Stomach (tissue), 19 donors: ENCODE measurements at places on chromosomes 1 and 21.

DNA sequence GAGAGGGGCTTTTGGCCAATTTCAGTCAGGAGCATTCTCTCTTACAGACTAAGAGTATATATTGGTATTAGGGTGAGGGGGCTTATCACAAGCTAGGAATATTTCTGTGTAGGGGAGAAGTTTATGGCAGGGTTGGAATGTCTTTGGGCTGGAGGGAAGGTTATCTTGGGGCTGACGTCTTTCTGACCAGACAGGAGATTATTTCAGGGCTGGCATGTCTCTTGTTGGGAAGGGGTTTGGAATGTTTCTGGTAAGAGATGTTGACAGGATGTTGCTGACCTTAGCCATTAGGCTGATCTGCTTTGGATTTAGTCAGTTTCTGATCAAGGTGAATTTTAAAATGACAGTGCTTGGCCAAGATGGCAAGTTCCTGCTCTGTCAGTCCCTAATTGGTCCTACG is 17.8 kb upstream of the HSD3B1 start:
- DNase-seq, result no peak
- H3K4me1 ChIP-seq, result no peaks in the 10 kb centered on the region
- no peaks in the 10 kb centered on the region for H3K36me3 ChIP-seq
- H3K27ac ChIP-seq, result no peak overlapping the region
- H3K4me3 ChIP-seq, result no peak overlapping the region
- H3K27me3 ChIP-seq, result no peaks in the 10 kb centered on the region

DNA sequence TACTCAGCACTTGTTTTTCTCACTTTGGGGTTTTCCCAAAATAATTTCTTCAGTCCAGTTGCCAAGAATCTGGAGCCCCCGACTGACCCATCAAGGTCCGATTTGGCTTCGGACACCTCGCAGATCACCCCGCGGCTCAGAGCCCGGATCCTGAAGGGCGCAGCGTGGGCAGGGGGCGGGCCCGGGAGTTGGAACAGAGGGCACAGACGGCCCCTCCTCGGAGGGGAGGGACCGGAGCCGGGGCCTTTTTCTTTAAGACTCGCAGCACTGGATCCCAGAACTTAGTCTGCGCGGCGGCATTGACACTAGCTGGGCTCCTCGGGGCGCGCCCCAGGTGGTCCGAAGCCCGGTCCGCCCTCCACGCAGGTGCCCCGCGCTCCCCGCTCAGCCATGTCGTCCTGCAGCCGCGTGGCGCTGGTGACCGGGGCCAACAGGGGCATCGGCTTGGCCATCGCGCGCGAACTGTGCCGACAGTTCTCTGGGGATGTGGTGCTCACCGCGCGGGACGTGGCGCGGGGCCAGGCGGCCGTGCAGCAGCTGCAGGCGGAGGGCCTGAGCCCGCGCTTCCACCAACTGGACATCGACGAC is at the start of gene CBR3:
CBR3 (plus strand) TSS at position 277 of the 588 bp plus-strand sequence; CDS start at position 391, 114 bp downstream.
- H3K4me3 ChIP-seq, result peak within 1 kb of the TSS; percentile 74
- H3K4me1 ChIP-seq, result peaks cover 35% of the 10 kb centered on the region
- peaks cover under 1% of the 10 kb centered on the region for H3K36me3 ChIP-seq
- peak; percentile 48 for DNase-seq

DNA sequence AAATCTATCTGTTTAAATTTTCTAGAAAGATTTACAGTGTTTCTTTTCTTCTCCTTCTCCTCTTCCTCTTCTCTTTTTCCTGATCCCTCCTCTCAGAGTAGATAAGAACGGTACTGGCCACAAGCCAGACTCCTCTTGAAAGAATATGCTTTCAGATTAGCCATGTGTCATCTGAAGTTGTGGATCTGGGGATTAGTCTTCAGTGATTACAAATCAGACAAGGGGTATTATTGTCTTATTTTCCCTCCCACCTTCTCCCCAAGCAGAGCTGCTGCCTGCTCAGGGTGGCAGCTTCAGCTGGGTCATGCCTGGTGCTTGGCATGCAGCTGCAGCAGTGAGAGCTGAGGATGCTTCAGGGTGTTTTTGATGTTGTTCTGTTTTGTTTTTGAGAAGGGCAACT is 42.7 kb downstream of the SGIP1 start:
- no peak overlapping the region for H3K27ac ChIP-seq
- H3K4me1 ChIP-seq, result no peaks in the 10 kb centered on the region
- no peak overlapping the region for H3K4me3 ChIP-seq
- no peaks in the 10 kb centered on the region for H3K36me3 ChIP-seq

DNA sequence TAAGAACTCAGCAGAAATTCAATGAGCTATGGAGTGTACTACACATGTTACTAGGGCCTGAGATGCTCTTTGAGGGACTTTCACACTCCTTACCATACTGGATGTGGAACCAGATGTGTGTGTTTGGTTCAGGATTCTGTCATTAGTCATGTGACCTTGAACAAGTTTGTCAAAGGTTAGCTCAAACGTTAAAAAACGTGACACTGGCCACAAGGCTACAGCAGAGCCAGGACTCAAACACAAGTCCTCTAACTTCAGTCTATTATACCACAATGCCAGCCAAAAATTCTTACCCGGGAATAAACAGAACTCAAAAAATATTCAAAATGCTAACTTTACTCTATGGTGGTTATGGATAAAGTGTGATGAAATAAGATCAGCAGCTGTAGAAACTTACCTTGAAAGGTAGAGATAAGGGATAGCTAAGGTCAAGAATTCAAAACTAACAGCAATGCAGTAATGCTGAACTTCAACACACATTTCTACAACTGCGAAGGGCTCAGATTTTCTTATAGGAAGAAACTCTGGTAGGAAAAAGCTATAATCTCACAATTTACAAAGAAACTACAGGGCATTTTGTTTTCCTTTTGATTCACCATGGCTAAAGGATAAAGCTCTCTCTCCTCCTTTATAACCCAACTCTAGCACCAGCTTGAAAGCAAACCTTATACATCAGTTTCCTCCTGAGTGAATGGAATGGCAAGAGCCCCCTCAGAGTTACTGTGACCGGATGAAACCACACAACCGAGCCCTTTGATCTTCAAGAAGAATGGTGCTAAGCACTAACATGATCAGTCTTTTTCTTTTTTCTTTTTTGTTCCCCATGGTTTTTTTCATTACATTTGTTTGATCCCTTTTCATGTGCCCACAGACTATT is 233.9 kb downstream of the SLC45A1 start:
- H3K4me3 ChIP-seq, result no peak overlapping the region
- H3K27me3 ChIP-seq, result no peaks in the 10 kb centered on the region
- peaks cover 6% of the 10 kb centered on the region for H3K36me3 ChIP-seq
- H3K27ac ChIP-seq, result peak overlapping the region; percentile 10
- DNase-seq, result peak; percentile 71

- peak overlapping the region; percentile 99 for H3K27ac ChIP-seq
- peaks cover 29% of the 10 kb centered on the region for H3K36me3 ChIP-seq
- H3K27me3 ChIP-seq, result no peaks in the 10 kb centered on the region
- peaks cover 27% of the 10 kb centered on the region for H3K4me1 ChIP-seq
- peak; percentile 85 for DNase-seq
- peak overlapping the region; percentile 88 for H3K4me3 ChIP-seq
Observed at GRCh38 chr1:226061841-226062557, 517 bp upstream of the H3-3A start.

DNA sequence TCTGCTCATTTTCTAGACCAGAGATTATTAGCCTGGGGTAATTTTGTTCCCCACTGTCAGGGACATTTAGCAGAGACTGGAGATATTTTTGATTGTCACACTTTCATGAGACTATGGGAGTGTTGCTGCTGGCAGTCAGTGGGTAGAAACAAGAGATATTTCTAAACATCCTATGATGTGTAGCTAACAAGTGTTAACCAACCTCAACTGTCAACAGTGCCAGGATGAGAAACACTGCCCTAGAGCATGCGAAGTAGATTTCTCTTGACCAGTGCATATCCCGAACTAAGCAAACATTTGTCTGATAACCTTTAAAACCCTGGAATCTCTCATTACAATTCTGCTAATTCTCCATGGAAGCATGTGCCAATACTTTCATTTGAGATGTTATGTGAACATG is 607.4 kb upstream of the TMPRSS15 start:
- no peaks in the 10 kb centered on the region for H3K27me3 ChIP-seq
- no peak overlapping the region for H3K4me3 ChIP-seq
- no peak overlapping the region for H3K27ac ChIP-seq
- DNase-seq, result no peak
- H3K36me3 ChIP-seq, result no peaks in the 10 kb centered on the region

- H3K4me1 ChIP-seq, result no peaks in the 10 kb centered on the region
- H3K4me3 ChIP-seq, result no peak overlapping the region
- no peaks in the 10 kb centered on the region for H3K27me3 ChIP-seq
- H3K27ac ChIP-seq, result no peak overlapping the region
- H3K36me3 ChIP-seq, result peaks cover 76% of the 10 kb centered on the region
Observed at GRCh38 chr21:41856572-41856971, 22.6 kb downstream of the PRDM15 start.

GRCh38 chr21:15050568-15051377 is 14.0 kb downstream of the NRIP1 start:
- no peaks in the 10 kb centered on the region for H3K27me3 ChIP-seq
- no peak overlapping the region for H3K27ac ChIP-seq
- no peak overlapping the region for H3K4me3 ChIP-seq
- no peak for DNase-seq
- no peaks in the 10 kb centered on the region for H3K36me3 ChIP-seq
- H3K4me1 ChIP-seq, result peaks cover 35% of the 10 kb centered on the region

GRCh38 chr1:3846541-3846940 is 10.5 kb downstream of the CEP104 start:
- H3K36me3 ChIP-seq, result peaks cover 96% of the 10 kb centered on the region
- no peak for DNase-seq
- H3K4me3 ChIP-seq, result no peak overlapping the region
- no peaks in the 10 kb centered on the region for H3K27me3 ChIP-seq

DNA sequence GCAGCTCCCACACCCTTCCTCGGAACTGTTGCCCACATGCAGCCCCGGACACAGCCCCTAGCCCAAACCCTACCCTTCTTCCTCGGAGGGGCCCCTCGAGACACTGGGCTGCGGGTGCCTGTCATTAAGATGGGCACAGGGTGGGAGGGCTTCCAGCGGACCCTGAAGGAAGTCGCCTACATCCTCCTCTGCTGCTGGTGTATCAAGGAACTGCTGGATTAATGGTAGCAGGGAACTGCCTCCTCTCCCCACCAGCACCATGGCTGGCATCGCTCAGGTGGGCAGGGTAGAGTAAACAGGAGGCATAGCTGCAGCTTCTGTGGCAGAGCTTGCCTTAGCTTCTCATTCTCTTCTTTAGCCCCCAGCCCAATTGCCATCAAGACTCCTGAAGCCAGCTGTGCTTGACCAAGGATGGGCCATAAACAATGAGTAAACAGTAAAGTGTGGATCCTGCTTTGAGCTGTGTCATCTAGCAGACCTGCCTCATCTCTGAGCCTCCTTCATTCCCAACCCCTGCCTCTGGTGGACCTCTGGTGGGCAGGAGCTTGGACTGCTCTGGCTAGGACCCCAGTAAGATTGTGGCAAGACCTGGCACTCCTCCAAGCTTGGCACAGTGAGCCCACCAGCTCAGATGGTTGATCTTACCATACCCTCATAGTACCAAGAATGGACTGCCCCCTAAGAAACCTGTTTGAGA is at the start of gene LENEP:
LENEP (plus strand) TSS at position 15 of the 697 bp plus-strand sequence; CDS start at position 37, 22 bp downstream.
- peaks cover 9% of the 10 kb centered on the region for H3K4me1 ChIP-seq
- DNase-seq, result no peak
- H3K36me3 ChIP-seq, result peaks cover 7% of the 10 kb centered on the region
- H3K27me3 ChIP-seq, result no peaks in the 10 kb centered on the region
- H3K4me3 ChIP-seq, result no peak within 1 kb of the TSS

DNA sequence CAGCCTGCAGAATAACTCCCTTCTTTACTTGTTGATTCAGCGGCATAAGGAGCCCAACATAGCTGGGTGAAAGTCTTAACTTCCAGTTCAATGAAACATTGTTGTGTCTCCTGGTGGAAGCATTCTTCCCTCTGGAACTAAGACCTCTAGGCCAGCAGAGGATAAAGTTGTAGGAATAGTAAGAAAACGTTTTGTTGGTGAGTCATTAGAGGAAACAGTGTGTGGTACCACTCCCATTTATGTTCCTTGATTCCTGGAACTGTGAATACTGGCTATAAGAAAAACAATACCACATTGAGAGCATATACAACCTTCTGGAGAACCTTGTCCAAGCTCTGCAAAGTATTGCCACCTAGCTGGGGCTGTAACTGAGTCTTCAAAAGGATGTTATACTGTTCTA is 737.4 kb upstream of the ZP4 start:
- no peaks in the 10 kb centered on the region for H3K27me3 ChIP-seq
- no peak overlapping the region for H3K4me3 ChIP-seq
- H3K27ac ChIP-seq, result no peak overlapping the region
- no peaks in the 10 kb centered on the region for H3K36me3 ChIP-seq
- no peaks in the 10 kb centered on the region for H3K4me1 ChIP-seq

DNA sequence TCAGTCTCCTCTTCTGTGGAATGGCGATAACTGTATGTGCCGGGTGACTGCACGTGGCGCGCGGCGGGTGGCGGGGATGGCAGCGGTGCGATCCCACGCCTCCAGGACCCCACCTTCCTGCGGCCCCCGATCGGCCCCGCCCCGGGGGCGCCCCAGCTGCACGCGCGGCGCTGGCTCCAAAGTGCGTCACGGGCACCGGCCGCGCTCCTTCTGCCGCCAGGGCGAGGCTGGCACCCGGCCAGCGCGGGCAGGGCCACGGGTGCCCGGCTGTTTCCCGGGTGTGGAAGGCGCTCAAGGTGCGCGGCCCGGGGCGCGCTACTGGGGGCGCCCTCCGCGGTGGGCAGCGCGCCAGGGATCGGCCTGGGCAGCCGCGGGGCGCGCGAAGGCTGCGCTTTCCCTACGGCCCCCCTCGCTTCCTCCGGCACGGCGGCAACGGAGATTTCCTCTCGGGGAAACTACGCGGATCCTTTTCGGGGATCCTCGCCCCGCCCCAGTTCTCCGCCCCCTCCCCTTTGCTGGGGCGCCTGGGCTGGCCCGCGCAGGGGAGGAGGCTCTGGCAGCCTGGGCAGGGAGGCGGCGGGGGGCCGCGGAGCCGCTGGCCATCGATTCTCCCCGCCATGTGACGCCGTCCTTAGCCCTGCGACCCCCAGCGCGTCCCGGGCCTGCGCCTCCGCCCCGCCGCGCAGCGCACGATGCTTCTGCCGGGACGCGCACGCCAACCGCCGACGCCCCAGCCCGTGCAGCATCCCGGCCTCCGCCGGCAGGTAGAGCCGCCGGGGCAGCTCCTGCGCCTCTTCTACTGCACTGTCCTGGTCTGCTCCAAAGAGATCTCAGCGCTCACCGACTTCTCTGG is at the start of gene EVA1C:
EVA1C (plus strand) TSS at position 545 of the 853 bp plus-strand sequence; CDS start at position 693, 148 bp downstream.
- H3K4me3 ChIP-seq, result peak within 1 kb of the TSS; percentile 72
- no peaks in the 10 kb centered on the region for H3K27me3 ChIP-seq
- no peaks in the 10 kb centered on the region for H3K36me3 ChIP-seq
- H3K27ac ChIP-seq, result peak within 1 kb of the TSS; percentile 96
- peaks cover 21% of the 10 kb centered on the region for H3K4me1 ChIP-seq

DNA sequence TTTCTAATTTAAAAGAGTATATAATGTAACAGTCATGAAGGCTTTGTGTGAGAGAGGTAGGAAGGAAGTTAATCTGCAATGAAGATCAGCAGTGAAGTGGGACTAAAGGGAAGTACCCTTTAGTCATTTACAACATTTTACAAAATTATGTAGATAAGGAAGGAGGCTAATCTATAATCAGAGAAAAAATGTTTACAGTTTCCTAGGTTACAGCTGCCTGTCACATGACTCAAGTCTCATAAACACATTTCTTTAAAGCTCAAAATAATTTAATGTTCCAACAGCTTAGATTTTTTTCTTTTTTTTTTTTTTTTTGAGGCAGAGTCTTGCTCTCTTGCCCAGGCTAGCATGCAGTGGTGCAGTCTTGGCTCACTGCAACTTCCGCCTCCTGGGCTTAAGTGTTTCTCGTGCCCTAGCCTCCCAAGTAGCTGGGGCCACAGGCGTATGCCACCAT is 26.2 kb upstream of the CAP1 start:
- H3K27ac ChIP-seq, result no peak overlapping the region
- H3K36me3 ChIP-seq, result no peaks in the 10 kb centered on the region
- H3K27me3 ChIP-seq, result no peaks in the 10 kb centered on the region
- DNase-seq, result no peak
- no peak overlapping the region for H3K4me3 ChIP-seq
- no peaks in the 10 kb centered on the region for H3K4me1 ChIP-seq
